A673 (cell line): ENCODE measurements at places on chromosomes 3 and 15. TPM values are rescaled to one million over a fixed set of nuclear protein-coding genes. Genes with fewer than 3 reads are reported as not detected.

The GOLGA6L9 gene
- total RNA-seq, result 3.8 and 5.4 TPM in 2 replicates

DNA sequence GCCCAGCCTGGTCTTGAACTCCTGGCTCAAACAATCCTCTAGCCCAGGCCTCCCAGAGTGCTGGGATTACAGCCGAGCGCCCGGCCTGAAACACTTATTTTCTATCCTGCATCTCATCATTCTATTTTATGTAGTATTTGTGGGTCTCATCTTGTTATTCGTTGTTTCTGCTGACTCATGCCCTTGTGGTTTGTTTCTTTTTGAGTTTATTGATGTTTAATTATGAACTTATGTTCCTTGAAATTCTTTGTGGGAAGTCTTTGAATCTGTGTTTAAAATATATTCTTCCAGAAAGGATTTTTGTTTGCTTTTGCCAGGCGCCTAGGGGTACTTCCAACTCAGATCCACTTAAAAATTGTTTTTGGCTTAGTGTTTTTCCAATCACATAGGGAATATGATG is 78.3 kb upstream of the C15orf39 start:
- no peak for DNase-seq
- no peak overlapping the region for H3K27ac ChIP-seq
- H3K27me3 ChIP-seq, result no peaks in the 10 kb centered on the region
- no peak overlapping the region for H3K4me3 ChIP-seq
- no peaks in the 10 kb centered on the region for H3K36me3 ChIP-seq

DNA sequence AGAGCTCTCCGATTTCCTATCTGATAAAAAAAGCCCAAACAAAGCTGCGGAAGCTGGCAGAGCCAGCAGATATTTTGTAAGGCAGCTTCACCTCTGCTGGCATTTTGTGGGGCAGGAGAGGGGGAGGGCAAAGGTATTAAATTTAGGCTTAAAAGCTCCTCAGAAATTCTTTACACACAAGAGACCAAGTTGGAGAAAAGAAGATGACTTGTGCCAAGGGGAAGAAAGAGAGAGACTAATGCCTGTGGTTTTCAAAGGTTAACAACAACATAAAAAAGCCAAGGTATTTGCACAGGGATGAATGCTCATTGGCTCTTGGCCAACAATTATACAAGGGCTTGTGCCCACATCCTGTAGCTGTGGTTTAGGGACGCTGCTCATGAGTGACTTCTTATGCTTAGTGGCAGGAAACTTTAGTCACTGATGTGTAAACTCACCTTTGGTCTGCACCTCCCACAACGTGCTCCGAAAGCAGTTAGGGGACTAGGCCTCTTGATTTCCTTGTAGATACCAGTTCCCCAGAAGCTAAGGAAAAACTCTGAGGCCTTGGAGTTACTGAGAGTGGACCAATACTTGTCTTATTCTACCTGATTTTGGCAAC is 152.9 kb downstream of the TPRG1 start:
- no peaks in the 10 kb centered on the region for H3K27me3 ChIP-seq
- H3K27ac ChIP-seq, result no peak overlapping the region
- H3K4me1 ChIP-seq, result peaks cover 5% of the 10 kb centered on the region
- DNase-seq, result peak; percentile 34
- H3K36me3 ChIP-seq, result no peaks in the 10 kb centered on the region

DNA sequence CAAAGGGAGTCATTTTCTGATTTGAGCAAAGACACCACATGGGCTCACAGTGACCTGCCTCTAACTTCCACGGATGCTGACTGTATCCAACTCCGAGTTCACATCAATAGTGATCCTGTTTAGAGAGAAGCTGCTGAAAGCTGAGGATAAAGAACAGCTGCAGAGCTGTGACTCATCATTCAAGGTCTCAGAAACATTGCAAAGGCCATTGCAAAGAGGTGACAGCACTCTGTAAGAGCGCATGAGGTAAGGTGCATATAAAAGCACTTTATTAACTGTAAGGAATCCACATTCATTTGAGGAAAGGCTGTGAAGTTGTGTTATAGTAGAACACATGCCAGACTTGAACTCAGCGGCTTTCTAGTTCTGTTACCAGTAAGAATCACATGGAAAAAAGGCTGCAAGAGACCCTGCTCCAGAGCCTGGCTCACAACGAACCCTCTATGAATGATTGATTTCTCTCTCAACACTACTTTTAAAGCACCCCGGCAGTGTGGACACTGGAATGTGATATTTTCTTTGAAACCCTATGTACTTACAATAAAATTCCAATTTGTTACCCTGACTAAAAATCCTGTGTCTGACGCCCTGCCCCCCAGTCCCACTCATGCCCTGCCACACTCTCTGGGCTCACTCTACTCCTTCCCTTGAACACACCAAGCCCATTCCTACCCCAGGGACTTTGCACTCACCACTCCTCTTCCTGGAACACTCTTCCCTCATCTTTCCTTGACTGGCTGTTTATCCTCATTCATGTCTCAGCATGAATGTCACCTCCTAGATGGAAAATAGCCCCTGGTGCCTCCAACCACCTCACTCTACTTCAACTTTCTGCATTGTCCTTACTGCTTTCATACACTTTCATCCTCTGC is 111.2 kb downstream of the LSM3 start:
- no peak overlapping the region for H3K27ac ChIP-seq
- DNase-seq, result no peak
- no peak overlapping the region for H3K4me3 ChIP-seq
- no peaks in the 10 kb centered on the region for H3K27me3 ChIP-seq
- H3K36me3 ChIP-seq, result no peaks in the 10 kb centered on the region

DNA sequence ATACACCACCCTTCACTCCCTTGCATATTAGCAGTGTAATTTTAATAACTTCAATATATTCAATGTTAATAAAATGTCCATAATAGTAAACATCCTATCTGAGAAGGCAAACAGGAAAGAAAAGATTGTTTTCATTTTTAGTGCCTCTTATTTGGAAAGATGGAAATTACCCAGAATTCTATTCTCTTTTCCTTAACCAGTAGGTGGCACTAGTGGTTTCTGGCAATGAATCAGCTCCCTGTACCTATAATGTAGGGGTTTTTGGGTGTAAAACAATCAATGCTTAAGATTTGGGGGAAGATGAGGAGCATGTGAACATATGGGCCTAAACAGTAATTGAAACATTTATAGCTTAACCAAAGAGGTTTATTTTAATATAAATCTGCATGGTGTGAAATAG is 5.7 kb upstream of the SEMA6D start:
- H3K36me3 ChIP-seq, result no peaks in the 10 kb centered on the region
- DNase-seq, result peak; percentile 56
- H3K27me3 ChIP-seq, result no peaks in the 10 kb centered on the region
- H3K4me1 ChIP-seq, result peaks cover 31% of the 10 kb centered on the region
